ENCODE measurements at places on chromosomes 3 and 15.

DNA sequence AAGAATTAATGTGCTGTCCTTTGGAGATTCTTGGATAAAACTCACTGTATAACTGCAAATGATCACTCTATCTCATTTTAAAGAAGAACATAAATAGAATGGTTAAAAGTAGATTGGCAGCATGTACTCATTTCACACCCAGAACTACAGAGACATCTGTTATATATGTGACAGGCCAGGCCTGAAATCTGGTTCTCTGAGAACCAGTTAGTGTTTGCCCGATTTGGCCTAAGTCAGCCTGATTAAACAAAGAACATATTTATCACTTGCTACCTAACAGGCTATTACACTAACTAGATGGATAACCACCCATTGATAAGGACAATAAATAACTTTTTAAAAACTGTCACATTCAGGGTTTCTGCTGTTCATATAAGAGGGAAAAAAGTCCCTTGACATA, 460.1 kb downstream of the CNTN4 start:
- no peak for DNase-seq

DNA sequence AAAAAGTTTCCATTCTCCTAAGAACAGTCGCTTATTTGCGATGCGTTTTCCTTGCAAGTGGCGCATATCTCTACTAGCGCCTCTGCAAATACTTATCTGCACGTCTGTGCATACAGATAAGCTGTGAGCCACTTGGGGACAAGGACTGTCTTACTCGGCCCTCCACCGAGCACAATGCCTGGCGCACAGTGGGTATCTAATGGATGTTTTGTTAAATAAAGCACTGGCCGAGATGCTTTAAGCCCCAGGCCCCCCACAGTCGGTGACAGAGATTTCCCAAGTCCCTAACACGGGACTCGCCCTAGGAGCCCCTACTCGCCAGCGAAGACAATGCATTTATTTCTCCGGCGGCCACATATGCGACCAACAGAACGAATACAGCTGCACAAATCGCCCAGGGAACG, 503 bp downstream of the HLTF start:
- no peak for DNase-seq

- DNase-seq = no peak
Observed at GRCh38 chr3:115212615-115213014, 65.5 kb upstream of the ZBTB20 start.

DNA sequence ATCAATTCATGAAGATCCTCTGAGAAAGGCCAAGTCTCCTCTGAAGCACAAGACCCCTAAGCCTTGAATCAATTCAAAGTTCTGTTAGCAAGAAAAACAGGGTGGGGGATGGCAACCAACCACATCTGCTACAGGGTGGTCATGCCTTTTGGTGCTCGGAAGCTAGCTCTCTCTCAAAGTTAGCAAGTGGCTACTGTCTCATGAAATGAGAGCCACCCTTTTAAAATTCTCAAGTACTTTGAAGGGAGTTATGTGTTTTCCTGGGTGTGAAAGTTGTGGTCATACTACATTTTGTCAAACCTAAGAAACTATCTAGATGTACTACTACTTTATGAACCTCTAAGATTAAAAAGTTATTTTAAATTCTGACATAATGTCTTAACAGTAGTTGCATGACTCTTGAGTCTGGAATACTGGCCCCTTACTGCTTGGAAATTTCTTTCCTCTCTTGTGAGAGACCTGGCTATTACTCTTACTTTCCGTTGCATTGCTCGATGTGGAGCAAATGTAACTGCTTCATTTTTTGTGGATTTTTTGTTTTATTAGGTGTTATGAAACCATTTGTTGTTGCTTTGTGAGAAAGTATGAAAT, 116.1 kb downstream of the CHST2 start:
- DNase-seq = no peak

GRCh38 chr15:63000706-63001105, 41.8 kb upstream of the TPM1 start:
- no peak for DNase-seq

Data from stimulated activated CD4-positive, alpha-beta T cell treated with anti-CD3 and anti-CD28 coated beads, Interleukin-12 subunit alpha, Interleukin-12 subunit beta, amount 100 ng/mL, for 4 hours (primary cell).